Cerebellar nuclear complex (tissue), 1 donor: ENCODE measurements at places on chromosomes 7 and 10.
A peak's percentile ranks its signal among the peaks of the same experiment; 100 is the strongest.

DNA sequence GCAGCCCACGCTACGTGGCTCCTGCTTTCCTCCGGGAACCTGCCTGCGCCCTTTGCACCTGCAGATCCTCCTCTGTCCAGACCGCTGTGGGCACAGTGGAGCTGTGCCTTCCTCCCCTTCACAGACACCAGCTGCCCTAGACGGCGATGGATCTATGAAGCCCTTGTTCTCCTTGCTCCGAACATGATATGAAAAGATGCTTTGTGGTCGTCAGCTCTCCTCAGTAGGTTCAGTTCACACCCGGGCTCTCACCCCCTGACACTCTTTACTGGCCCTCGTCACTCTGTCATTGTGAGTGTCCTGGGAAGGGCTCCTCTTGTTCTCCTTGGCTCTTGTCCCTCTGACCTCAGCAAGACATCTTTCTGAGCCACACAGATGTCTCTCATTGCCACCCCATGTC is 4.2 kb downstream of the ZNF488 start:
- DNase-seq, result no peak

DNA sequence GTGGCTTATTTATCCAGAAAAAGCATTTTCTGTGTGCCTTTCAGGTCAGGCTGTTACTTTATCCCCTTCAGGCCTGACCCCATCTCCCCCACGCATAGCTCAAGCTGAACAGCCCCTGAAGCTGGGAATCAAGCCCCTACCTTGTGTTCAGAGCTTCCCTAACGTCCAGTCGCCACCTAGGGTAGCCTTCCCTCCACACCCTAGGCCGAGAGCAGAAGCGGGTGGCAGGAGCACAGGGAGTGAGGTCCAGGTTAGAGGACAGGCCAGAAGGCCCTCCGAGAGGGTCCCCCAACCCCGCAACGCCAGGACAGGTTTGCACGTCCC is 479 bp upstream of the SEMA4G start:
- DNase-seq, result no peak

DNA sequence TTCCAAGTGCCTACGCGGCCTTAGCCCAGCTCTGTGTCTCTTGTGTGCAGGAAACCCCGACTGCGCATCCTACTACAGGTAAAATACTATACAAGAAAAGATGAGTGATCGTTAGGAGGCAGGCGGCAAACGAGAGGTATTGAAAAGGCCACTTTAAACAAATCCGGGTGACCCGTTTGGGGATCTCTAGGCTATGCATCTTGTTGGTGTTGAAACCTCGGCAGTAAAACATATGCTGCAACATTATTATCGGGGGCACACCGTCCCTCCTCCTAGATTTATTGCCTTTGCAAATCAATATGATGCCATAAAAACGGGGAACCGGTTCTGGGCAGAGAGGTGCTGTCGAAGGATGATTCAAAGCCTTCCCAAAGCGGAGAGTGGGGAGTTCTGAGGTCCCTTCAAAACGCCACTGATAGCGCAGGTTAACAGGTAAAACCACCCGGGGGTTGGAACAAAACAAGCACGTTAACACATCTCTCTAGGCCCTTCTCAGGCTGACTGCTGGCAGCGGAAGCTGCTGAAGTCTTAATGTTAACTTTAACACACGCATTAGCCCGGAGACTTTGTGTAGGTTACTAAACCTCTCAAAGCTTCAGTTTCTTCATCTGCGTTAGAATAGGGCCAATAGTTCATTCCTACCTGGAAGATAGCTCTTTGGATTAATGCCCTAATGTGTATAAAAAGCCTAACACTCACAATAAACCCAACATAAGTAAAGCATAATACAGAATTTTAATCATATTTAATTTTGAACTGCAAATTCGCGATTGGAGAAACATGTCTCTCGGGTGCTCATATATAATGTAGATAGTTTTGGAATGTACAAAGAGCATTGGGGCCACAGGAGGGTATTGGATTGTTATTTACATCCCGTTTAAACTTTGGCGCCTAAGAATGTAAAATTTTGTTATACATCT is 2.6 kb upstream of the TBX20 start:
- DNase-seq, result no peak

DNA sequence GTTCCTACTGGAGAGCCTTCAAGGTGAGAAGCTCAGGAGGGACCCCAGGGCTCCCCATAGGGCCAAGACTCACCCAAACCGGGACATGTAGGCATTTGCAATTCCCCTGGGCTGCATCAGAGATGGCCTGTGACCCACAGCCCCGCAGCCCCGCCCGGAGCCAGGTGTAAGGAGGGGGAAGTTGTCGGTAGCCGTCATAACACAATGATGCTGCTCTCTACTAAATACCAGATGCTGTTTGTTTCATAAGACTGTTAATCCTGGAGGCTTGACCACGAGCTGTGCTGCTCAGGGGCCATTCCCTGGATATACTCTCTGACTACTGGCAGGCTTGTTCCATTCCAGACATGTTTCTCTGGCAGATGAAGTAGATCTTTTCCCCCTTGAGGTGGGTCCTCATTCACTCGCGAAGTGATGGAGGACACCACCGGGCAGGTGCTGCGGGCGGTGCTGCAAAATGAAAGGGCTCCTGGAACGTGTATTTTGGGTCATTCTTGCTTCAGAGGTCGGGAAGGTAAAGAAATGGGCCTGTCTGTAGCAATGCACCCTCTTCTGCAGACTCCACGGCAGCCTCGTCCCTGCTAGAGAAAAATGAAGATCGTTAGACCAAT is 61.1 kb downstream of the MKI67 start:
- DNase-seq, result no peak

DNA sequence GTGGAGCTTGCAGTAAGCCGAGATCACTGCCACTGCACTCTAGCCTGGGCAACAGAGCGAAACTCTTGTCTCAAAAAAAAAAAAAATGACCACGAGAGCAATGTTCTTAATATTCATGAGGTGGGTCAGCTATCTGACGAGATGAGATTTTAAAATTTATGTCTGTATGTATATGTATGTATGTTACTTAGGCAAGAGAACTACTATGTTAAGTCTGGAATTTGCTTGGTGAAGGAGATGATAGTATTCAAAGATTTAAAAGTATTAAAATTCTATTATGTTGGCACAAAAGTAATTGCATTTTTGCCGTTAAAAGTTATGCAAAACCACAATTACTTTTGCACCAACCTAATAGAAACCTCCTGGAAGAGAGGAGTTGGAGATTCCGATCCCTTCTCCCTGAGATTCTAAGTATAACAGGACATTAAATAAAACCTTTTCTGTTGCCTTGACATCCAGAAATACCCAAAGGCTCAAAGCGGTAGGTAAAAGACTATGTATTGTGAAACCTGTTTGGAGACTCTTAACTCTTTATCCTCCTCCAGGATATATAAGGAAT is 114.3 kb upstream of the TNS3 start:
- DNase-seq, result no peak

GRCh38 chr10:1130226-1130625 is 74.0 kb downstream of the WDR37 start:
- DNase-seq, result no peak

GRCh38 chr7:151426904-151427704 is 12.8 kb downstream of the CRYGN start:
- no peak for DNase-seq

- DNase-seq, result no peak
Observed at GRCh38 chr10:81152656-81153055, 615.0 kb downstream of the SH2D4B start.

- no peak for DNase-seq
Observed at GRCh38 chr10:3426190-3426845, 253.7 kb upstream of the PITRM1 start.

GRCh38 chr10:59700709-59701108 is 8.9 kb downstream of the SLC16A9 start:
- no peak for DNase-seq

GRCh38 chr7:147400925-147401324 is 1189.6 kb upstream of the C7orf33 start:
- no peak for DNase-seq

GRCh38 chr7:120615703-120616102 is 242.2 kb downstream of the TSPAN12 start:
- DNase-seq, result no peak

DNA sequence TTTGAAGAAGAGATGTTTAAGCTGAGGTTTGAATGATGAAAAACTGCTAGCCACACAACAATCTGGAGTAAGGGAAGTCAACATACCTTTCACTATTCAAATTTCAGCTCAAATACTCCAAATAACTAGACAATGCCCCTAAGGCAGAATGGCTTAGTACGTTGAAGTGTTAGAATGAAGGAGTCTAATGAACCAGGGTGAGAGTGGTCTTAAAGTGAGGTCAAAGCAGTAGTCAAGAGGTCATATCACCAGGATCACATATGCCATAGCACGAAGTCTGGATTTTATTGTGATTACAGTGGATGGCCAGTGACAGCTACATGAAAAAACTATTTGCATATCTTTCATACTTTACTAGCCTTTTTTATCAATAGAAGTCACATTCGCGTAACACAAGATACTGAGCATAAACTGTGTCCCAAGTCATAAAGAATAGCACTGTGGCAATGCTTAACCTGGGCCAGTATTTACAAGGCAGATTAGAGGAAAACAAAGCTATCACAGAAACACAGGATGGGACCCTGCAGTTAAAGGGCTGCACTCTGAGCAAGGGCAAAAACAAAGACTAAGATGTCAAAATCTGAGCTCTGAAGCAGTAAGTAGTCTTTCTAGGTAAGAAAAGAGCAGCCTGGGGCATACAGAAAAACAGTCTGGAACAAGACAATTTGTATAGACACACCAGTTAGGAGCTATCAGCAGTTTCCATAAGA is 61.5 kb downstream of the HYCC1 start:
- no peak for DNase-seq

GRCh38 chr10:34408956-34409355 is 406.1 kb downstream of the PARD3 start:
- DNase-seq, result no peak

DNA sequence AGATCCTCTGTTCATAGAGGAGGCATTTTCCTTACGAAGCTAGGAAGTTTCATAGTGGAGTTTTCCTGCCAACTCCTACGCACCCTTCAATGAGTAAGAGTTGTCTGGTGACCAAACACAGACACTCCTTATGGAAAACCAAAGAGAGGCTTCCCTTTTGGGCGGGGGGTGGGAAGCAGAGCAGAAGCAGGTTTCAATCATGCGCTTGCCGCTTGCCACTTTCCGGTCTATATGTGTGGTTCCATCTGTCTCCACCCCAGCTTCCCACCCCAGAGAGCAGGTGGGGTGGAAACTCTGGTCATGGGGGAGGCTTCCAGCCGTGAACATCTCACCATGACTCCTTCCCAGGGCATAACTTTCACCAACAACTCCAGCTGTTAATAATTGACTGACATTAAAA is 68.8 kb upstream of the GRB10 start:
- no peak for DNase-seq

DNA sequence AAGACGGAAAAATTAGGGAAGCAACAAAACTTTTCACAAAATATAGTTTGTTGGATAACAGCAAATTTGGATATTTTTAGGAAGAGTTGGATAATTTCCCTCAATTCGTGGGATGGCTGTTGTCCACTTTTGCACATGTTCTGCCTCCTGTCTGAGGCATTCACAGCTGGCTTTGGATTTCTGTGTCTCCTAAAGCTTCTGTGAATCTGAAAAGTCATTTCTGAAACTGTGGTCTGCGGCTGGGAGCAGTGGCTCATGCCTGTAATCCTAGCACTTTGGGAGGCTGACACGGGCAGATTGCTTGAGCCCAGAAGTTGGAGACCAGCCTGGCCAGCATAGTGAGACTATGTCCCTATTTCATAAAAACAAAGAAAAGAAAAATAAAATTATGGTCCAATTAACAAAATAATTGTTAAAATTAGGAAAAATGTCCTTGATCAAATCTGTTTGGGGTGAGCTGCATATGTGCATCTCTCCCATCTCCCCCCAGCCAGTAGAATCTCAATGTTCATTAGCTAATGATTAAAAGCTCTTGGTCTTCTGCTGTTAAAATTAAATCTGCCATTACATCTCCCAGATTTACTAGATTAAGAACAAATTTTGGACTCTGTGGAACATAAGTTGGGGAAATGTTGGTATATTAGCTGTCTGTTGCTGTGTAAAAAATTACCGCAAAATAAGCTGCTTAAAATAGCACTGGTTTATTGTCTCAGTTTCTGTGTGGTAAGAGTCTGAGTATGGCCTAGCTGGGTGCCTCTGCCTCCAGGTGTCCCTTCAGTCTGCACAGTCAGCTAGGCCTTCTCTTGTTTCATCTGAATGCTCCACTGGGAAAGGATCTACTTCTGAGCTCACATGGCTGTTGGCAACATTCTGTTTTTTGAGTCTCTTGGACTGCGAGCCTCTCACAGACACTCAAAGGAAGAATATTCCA is 332.0 kb upstream of the FZD1 start:
- DNase-seq, result no peak

GRCh38 chr7:94069162-94069739 is 65.1 kb upstream of the BET1 start:
- no peak for DNase-seq

GRCh38 chr10:73865459-73866442 is 8.6 kb downstream of the CAMK2G start:
- no peak for DNase-seq

DNA sequence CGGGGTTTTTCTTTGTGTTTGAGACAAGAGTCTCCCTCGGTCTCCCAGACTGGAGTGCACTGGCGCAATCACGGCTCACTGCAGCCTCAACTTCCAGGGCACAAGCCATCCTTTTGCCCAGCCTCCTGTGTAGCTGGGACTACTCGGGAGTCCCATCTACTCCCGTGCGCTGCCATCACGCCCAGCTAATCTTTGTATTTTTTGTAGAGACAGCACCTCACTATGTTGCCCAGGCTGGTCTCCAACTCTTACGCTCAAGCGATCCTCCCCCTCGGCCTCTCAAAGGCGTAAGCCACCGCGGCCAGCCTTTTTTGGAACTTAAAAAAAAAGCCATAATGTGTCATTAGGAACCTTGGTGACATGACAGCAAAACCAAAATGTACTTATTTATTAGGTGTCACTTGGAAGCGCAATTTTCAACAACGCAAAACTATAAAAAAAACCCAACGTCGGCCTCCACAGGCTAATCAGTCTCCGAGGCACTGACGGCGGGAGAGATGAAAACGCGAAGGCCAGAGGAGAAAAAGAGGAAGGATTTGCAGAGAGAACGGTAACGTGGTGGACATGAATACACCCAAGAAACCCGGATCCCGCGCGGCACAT is 911 bp upstream of the HNRNPH3 start:
- DNase-seq, result peak; percentile 46

- no peak for DNase-seq
Observed at GRCh38 chr7:29342761-29343160, 148.2 kb downstream of the CHN2 start.
